ENCODE measurements at places on chromosomes 12 and 14.

DNA sequence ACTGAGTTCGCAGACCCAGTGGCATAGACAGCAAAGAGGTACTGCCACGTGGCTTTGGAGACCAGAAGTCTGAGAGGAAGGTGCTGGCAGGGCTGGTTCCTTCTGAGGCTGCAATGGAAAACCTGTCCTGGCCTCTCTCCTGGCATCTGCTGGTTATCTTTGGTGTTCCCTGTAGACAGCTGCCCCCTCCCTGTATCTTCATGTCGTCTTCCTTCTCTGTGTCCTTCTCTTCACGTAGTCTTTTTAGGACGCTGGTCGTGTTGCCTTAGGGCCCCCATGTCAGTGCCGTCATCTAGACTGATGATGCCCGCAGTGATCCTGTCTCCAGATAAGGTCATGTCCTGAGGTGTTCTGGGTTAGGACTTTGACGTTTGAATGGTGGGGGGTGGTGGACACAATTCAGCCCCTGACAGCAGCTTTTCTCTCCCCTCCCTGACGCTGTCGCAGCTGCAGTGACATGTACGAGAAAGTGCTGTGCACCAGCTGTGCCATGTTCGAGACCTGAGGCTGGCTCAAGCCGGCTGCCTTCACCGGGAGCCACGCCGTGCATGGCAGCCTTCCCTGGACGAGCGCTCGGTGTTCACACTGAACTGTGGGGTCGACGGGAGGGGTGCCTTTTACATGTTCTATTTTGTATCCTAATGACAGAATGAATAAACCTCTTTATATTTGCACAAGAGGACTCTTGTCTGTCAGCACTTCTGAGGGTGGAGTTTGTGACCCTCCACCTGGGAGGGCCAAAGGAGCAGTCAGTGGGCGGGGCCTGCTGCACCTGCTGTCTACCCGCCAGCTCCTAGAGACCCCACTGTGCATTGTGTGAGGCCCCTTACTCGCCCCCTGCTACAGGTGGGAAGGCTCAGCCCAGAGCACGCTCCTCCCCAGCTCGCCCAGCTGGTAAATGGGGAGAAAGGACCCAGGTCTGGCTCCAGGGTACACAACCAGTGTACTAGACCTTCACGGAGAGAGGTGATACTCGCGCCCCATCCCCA, 6.3 kb downstream of the SIVA1 start:
- DNase-seq = no peak

- peak; percentile 16 for DNase-seq
These were observed 221.5 kb upstream of the HMGA2 start for GRCh38 chr12:65602610-65603295.

GRCh38 chr14:21308132-21308478, 28.2 kb downstream of the RPGRIP1 start:
- no peak for DNase-seq

DNA sequence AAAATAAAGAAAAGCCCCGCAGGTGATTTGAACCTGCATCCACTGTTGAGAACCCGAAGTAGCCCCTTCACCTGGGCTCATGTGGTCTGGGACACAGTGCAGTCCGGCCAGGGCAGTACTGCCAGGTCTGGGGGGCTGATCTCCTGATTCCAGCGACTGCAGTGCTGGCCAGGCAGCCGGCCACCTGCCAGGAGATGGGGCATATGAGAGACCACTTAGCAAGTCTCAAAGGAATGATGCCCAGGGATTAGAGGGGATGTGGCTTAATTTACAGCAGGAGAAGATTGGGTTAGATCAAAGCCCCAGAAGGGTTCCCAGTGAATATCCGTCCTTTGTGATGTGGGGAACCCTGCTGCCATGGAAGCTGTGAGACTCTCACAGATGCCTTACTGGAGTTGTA, 113.3 kb downstream of the PRMT8 start:
- DNase-seq = no peak

DNA sequence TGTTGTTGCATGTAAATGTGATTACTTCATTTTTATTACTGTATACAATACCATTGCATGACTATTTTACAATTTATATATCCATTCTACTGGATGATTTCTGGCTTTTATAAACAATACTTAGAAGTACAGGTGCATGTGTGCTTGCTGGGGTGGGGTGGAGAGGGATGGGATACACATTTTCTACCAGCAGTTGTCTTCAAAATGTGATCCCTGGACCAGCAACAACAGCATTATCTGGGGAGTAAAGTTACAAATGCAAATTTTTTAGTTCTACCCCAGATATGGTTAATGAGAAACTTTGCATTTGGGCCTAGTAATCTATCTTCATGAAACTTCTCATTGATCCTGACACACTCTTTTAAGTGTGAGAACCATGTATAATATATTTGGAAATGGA, 905.4 kb upstream of the ATXN7L3B start:
- DNase-seq = no peak

- no peak for DNase-seq
These were observed 61.9 kb downstream of the DRAM1 start for GRCh38 chr12:101939306-101939705.

DNA sequence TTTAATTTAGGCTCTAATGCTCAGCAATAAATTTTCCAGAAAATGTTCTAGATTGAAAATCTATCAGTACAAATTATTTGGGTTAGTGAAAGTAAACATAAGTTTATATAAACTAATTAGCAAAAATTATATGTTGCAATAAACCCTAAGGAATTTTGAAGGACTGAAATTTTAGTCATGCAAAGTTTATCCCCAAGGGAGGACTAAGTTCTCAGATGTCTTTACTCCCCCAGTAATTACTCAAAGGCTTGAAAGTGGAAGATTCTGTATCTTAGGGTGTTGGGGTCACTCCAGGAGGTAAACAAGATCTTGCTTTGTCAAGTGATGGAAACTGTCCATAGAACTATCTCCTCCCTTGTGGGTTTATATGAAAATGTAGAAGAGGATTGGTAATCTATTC, 183.7 kb downstream of the AKAP6 start:
- DNase-seq = no peak

GRCh38 chr12:18285161-18285560, 23.8 kb downstream of the PIK3C2G start:
- no peak for DNase-seq
